CD4-positive, alpha-beta T cell treated with Interleukin-6 for 4 hours (primary cell): ENCODE measurements at places on chromosomes 6 and 20.
A peak's percentile ranks its signal among the peaks of the same experiment; 100 is the strongest.

DNA sequence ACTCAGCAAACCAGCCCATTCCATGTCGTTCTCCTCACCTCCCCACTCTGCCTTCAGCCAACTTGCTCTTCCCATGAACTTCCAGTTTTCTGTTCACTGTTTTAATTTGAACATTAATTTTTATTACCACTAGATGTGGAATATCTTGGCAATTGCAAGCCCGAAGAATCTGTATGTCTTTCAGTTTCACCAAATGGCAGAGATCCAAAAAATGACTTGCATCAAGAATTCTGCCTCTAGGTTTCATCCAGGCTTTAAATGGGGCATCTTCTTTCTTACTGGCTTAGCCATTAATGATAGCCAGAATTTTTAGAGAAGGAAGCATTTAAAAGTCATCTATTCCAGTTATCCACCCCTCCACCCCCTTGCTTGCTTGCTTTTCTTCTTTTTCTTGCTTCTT, 39.0 kb downstream of the CAP2 start:
- DNase-seq = no peak

GRCh38 chr6:144106206-144106605, 10.8 kb upstream of the SF3B5 start:
- no peak for DNase-seq

GRCh38 chr6:39476670-39477069, 154.2 kb upstream of the KCNK16 start:
- no peak for DNase-seq

GRCh38 chr6:78379982-78380381, 487.4 kb upstream of the IRAK1BP1 start:
- no peak for DNase-seq

GRCh38 chr6:33944686-33945411, 141.0 kb upstream of the MLN start:
- DNase-seq = no peak

DNA sequence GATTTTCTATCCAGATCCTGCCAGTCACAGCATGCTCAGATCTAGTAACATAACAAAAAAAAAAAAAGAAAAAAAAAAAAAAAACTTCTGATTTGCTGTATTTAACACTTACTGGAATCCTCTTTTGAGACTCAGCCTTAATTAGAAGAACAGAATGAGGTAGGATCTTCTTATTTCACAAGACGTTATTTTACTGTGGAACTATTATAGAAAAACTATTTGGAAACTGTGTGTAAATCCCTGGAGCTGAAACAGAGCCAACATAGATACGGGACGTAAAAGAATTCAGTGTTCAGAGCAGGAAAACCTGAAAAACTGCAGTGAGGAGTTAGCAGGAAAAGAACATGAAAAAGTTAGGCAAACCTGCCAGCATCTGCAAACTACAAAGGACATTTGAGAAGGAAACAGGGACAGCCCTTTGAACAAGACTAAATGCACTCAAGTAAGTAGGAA, 3.4 kb upstream of the ZNF217 start:
- DNase-seq = no peak

- DNase-seq = no peak
Observed at GRCh38 chr6:33198159-33198852, 2.2 kb downstream of the RXRB start.

DNA sequence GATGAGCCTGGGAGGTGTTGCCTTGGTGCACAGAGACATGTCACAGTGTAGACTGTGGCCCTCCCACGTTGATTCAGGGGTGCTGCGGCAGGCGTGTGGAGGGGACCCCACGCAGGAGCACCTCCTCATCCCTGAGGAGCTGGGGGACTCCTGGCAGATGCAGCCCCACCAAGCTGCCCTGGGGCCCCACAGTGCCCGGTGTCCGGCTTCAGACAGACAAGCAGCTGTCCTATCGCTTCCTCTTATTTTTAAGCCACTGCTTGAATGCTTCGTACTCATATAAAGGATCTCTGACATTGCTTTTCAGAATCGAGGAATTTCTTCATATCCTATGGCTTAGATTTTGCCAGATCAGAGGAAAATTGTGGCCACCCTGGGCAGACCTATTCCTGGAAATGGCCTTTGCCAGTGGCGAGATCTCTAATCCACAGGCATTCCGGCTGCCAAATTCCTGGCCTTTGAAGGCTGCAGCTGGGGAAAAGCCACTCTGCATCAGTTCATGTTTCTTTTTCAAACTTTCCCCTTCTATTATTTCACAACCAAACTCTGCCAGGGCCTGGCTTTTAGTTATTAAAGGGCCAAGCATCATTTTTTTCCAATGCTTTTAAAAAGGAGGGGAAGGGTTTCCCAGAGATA, 337.0 kb downstream of the THBS2 start:
- DNase-seq = no peak

DNA sequence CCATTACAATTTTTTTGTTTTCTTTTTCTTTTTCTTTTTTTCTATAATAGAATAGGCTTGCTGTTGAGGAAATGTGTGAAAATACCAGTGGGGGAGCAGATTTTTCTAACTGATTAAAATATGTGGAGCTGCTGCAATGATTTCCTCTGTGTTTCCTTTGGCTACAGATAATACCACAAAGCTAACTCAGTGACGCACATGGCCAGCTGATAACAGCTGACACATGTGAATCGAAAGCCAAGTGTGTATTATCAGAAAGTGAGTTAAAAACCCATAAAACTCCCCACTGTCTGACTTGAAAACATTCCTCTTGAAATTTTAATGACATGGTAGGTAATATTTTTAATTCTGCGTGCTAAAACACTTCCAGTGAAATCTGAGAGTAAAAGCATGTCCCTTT, 70.8 kb upstream of the AHI1 start:
- DNase-seq = peak; percentile 6

DNA sequence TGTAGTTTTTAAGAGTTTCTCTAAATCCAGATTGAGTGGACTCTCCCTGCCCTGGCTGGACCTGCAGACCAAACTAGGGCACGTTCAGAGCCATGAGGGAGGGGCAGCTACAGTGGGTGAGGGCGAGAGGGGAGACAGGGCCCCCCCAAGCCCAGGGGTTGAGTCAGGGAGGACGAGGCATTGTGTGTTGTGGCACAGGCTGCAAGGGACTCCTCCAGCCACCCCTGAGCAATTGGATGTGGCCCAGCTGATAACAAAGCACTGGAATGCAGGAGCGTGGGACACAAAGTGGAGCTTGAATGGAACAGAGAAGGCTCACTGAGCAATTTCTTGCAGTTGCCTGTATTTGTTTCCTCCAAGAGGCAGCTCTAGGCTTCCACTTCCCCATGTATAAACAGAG, 43.5 kb upstream of the MYL9 start:
- DNase-seq = no peak
